ENCODE measurements at places on chromosomes 16 and 17.

GRCh38 chr16:11196286-11196828 is 59.6 kb downstream of the SOCS1 start:
- no peak for DNase-seq

DNA sequence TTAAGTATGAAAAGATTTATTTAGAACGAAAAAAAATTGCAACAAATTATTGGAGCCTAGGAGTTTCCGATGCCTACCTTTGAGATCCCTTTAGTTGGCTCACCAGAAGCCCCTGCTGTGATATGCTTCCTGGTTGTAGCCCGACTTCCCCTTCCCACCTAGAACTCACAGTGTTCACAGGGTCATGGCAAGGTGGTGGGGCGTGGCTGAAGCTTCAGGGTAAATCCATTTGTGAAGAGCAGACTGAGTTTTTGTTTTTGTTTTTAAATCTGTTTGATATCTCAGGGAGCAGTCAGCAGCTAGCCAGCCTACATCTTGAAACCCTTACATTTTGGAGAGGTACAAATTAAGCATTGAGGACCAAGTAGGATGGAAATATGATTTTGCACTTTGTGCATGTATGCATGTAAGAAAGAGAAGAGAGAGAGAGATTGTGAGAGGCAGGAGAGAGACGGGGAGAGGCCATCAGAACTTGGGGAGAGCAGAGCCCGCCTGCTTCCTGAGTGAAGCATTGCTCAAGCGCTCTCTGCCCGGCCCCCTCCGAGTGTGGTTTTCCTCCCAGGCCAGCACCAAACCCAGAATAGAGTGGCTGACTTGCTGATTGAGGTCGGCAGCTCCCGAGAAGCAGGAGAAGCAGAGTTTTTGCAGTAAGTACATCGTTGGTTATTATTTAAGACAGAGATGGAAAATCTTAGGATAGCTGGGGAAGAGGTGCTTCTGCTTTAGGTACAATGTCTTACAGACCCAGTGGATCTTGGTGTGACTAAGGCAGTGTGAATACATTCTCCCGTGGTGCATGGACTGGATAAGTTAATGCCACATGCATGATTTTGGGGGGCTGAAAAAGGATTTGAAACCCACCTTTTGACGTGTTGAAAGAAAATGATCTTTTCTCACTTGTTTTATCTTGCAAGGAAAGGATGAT is 64.2 kb downstream of the SPECC1 start:
- DNase-seq = no peak

GRCh38 chr17:3866276-3866675 is 20.2 kb upstream of the NCBP3 start:
- no peak for DNase-seq

DNA sequence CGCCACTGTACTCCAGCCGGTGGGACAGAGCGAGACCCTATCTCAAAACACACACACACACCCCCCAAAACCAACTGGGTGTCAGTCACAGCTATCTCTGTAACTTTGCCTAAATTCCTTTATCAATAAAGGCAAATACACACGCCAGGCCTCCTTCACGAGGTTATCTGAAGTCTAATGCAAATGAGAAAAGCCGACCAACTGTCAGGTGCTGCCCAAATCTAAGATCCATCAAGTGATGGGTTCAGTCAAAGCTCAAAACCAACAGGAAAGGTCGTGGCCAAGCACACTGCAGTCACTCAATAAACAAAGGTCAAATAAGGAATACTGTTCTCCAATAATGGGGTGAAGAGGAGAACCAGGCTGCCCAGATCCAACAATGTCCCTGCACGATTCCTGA is 1.1 kb downstream of the ANKFY1 start:
- no peak for DNase-seq

DNA sequence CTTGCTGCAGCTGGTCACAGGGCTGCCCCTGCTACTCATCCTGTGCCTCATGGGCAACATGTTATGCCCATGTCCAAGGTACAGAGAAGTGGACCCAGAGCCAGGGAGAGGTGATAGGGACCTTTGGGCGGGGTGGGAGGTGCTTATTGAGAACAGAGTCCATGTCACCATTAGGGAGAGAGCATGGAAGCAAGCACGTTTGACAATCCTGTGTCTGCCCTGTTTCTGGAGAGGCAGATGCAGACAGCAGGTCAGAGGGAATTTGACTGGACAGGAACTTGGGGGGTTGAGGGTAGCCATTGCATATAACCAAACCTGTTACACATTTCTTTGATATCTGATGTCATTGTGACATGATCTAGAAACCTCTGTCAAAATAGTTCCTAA is 14.3 kb upstream of the ARL4D start:
- DNase-seq = no peak

GRCh38 chr16:53865494-53865863 is 161.5 kb downstream of the FTO start:
- no peak for DNase-seq

GRCh38 chr17:68288804-68289203 is 2.1 kb downstream of the SLC16A6 start:
- peak; percentile 28 for DNase-seq
